Stromal cell of bone marrow (primary cell): ENCODE measurements at places on chromosomes 13 and 19.
A peak's percentile ranks its signal among the peaks of the same experiment; 100 is the strongest.

DNA sequence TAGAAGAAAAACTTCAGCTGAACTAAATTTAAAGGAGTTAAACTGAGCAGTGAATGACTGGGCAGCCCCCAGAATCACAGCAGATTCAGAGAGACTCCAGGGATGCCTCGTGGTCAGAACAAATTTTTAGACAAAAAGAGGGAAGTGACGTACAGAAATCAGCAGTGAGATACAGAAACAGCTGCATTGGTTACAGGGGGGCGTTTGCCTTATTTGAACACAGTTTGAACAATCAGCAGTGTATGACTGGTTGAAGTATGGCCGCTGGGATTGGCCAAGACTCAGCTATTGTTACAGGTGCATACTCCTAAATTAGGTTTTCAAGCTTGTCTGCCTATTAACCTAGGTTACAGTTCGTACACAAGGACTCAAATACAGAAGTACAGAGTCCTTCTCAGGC is 2.2 kb upstream of the SPRYD7 start:
- DNase-seq: no peak

- no peak for DNase-seq
Measured at GRCh38 chr13:106478116-106478515, 57.3 kb downstream of the EFNB2 start.

- no peak for DNase-seq
Measured at GRCh38 chr19:13001166-13001501, 5.9 kb downstream of the NFIX start.

- peak; percentile 18 for DNase-seq
Measured at GRCh38 chr13:43730642-43731041, 56.1 kb downstream of the ENOX1 start.

GRCh38 chr19:872266-872951 is 12.9 kb downstream of the CFD start:
- no peak for DNase-seq
